NCI-H2081 treated with DMSO at 0.1 percent for 48 hours (cell line): ENCODE measurements at places on chromosomes 5 and 9.

GRCh38 chr5:1226839-1227581 lies 1.8 kb downstream of the SLC6A18 start:
- no peak for DNase-seq

GRCh38 chr5:169037466-169037865 lies 263.5 kb downstream of the SLIT3 start:
- no peak for DNase-seq

DNA sequence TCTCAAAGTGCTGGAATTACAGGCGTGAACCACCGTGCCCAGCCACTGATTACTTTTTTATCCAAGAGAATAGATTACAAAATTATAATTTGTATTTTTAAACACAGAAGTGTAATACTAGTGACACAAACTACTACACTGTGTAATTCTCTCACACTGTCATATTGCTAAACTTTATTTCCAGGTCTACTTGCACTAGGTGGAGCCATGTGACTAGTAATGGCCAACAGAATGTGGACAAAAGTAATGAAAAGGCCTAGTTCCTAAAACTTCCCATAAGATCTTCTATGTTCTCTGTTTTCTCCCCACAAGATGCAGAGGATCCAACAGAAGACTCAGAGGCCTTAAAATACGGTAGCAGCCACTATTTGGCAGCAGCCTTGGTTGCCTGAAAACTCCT lies 27.3 kb downstream of the NADK2 start:
- DNase-seq: no peak

- DNase-seq: no peak
Observed at GRCh38 chr5:14105718-14106410, 37.3 kb upstream of the TRIO start.

- no peak for DNase-seq
Observed at GRCh38 chr5:148003226-148003625, 60.6 kb upstream of the SPINK5 start.

- DNase-seq: no peak
Observed at GRCh38 chr5:1474183-1474839, 29.1 kb upstream of the SLC6A3 start.

DNA sequence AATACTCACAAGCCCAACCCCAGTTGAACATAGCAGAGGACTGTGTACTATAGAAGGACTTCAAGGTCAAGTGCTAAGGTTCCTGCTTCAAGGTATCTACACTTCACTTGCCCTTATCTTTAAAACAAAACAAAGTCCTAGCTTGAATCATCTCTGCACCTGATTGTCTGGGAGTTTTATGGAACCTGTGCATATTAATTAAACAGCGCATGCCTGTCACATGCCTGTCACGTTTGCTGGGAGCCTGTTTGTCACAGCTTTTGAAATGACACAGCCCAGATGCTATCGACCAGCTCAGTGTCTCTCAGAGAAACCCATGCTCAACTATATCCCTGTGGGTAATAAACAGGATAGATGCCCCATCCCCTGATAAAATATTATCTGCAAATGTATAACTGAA lies 476.0 kb downstream of the ZSWIM6 start:
- DNase-seq: no peak

GRCh38 chr5:10528056-10528816 lies 35.6 kb upstream of the ANKRD33B start:
- DNase-seq: no peak

- DNase-seq: no peak
Observed at GRCh38 chr5:102902135-102902448, 147.0 kb downstream of the PAM start.

- no peak for DNase-seq
Observed at GRCh38 chr9:107732781-107733522, 243.4 kb upstream of the KLF4 start.

- no peak for DNase-seq
Observed at GRCh38 chr5:76402886-76403765, at the start of gene IQGAP2. TSS of gene IQGAP2 (plus strand) at chr5:76403285. CDS start at chr5:76403546, 261 bp downstream.

DNA sequence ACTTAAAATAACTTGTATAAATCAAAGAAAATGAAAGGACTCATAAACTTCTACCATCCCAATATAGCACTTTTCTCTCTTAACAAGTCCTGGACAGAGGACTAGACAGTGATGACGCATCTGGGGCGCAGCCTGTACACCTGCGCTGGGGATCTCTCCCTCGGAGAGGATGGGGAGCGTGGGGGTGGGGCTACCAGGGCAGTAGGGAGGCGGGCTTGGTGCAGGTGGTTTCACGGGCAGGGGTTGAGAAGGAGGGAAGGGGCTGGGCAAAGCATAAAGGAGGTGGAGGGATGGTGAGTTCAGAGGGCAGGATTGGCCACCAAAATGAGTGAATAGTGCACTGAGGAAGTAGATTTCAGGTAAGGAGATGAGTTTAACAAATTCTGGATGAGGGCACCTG lies 41.1 kb downstream of the STC2 start:
- no peak for DNase-seq

DNA sequence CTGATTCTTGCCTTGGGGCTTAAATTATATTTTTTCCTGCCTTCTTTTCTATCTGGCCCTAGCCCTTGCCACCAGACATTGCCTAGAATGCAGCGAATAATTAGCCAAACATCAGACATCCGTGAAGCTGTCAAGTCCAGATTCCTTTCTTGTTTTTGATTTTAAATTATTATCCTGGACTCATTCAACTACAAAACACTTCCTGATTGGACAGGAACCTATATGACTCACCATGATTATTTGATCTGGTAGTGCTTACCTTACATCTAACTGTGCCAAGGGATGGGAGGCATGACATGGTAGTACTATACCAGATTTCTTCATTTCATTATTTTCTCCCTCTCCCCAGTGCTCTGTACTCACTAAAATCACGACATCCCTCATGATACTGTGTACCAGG lies 829.6 kb downstream of the TLR4 start:
- DNase-seq: no peak

- DNase-seq: no peak
Observed at GRCh38 chr9:87853876-87854579, 28.6 kb upstream of the SPATA31E1 start.

DNA sequence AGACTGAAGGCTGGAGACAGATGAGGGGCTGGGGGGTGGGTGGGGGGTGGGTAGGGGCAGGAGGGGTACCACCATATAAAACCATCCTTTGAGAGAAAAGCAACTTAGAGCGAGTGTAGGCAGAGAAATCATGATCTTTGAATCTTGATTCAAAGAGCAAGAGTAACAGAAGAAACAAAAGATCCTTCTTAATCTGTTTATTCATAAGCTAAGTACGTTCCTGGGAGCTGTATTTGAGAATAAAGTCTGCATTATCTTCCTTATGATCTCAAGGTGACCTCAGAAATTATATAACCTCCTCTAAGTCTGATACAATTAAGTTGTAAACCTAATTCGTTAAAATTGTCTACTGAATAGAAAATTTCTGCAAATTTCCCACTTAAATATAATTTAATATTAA lies 558.8 kb downstream of the NR2F1-AS1 start:
- DNase-seq: no peak

DNA sequence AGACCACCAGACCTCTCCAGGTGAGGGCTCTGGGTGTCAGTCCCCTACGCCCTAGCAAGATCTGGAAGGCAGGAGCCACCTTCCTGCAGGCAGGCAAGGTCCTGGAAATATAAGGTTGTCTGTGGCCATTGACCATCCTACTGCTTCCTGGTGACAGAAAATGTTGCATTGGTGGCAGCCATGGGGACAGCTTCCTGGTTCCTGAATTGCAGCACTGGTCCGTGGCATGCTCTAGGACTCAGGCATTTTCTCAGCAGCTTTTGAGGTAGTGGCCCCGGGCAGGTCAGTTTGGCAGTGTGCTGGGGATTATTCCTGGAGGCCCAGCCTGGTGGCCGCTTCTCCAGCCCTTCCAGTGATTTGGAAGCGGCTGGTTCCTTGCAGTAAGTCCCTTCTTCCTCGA lies 36.6 kb upstream of the KCNMB1 start:
- no peak for DNase-seq

DNA sequence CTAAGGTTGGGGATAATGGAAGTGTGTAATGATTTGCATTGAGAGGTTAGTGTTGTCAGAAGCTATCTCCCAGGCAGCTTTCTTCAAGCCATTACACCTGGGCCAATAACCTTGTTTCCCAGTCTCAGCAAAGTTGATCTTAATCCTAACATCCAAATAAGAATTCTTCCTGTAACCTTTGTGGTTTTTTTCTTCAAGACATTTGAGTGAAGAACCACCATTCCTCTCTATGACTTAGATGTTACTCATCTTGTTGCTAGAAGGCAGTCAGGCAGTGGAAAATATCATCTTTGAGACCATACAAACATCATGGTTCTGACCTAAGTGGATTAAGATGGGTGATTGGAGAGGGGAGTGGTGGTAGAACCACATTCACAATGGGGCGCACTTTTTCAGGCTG lies 103.5 kb downstream of the NDUFAF2 start:
- DNase-seq: no peak

DNA sequence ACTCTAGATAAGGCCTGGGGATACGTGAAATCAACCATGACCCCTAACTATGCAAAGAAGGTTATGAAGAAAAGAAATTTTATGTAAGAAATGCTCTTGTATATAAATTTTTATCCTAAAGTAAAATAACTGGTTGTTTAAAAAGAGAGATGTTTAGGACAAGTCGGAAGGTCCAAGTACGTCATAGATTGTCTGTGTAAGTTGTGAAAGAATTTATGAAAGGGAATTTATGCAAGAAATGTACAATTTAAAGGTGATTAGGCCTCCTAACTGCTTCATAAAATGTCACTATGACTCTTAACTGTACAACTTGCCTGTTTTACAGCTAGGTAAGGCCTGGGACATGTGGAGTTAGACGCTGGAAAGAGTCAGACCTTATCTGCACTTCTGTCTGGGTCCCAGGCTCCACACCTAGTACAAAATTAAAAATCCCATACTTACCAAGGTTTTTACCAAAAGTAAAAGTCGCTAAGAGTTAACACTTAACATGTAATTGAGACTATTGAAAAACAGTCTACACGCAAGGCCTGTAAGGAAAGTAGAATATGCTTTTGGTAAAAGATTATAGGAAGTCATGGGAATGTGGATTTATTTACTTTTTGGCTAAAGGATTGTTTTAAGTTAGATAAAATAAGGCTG lies 77.4 kb downstream of the KIAA0825 start:
- DNase-seq: no peak

DNA sequence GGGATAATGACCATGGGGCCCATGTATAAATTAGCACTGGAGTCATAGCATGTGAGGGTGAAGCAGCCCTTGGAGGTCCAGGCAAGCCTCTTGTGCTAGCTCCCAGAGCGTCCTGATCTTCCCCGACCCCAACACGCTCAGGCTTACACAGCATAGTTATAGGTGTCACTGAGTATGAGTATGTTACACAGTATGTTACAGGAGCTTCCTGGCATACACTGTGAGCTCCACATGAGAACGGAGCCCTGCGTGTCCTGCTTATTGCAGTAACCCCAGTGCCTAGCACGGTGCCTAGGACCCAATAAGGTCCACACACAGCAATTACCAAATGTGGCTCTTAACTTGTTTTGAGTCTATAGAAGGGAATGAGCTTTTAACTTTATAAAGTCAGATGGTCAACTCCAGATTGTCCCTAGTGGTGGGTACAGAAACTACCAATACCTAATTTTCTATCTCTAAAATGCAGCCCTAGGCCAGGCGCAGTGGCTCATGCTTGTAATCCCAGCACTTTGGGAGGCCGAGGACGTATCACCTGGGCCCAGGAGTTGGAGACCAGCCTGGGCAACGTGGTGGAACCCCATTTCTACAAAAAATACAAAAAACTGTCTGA lies 64.1 kb downstream of the PLAC8L1 start:
- DNase-seq: no peak

DNA sequence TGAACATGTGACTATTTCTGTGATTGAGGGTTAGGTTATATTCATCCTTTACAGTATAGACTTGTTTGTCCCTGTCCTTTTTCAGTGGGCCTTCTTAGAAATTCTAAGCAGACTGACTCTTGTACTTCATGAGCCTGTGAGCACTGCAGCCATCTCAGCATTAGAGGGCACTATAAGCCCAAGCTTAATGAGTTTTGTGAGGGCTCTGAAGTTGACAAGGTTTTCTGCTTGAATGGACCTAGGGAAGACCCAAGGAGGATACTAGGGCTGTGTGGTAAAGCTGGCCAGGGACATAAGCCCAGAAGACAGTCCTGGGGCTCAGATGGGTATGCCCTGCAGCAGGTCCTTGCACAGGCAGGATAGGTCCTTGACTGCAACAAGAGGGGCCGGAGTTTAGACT lies 126.5 kb downstream of the MRPS30 start:
- no peak for DNase-seq

DNA sequence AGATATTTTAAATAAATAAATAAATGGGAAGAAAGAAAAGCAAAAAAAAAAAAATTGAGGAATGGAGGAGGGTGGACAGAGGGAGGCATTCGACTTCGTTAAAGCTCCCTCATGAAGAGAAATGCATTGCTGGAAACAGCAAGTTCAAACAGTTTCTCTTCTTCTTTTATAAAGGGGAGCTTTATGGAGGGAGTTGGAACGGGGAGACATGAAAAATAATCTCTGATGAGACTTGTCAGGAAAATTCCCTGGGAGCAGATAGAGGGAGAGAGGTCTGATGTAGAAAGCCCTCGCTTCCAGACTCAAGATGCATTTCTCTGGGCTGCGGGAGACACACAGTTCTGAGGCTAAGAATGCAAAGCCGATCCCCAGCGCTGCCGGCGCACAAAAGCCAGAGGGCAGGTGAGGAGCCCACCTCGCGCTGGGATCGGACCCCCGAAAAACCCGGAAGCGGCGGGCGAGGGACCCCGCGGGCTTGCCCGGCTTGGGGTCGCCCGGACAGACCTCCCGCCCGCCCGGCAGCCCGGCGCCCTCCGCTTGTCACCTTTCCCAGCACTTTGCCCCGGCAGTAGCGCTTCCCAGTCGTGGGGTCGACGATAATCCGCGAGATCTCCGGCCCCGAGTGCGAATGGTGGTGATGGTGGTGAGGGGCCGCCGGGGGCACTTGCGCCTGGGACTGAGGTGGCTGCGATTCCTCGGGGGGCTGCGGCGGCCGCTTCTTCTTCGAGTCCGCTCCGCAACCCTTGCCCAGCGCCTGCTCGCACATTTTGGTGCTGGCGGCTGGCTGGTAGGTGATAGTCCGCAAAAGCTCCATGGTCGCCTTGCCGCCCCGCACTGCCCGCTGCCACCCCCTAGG lies 512 bp downstream of the PLK2 start:
- no peak for DNase-seq

GRCh38 chr5:137696481-137696880 lies 39.4 kb downstream of the KLHL3 start:
- DNase-seq: no peak

- DNase-seq: no peak
Observed at GRCh38 chr9:129575818-129576217, 45.1 kb downstream of the C9orf50 start.

DNA sequence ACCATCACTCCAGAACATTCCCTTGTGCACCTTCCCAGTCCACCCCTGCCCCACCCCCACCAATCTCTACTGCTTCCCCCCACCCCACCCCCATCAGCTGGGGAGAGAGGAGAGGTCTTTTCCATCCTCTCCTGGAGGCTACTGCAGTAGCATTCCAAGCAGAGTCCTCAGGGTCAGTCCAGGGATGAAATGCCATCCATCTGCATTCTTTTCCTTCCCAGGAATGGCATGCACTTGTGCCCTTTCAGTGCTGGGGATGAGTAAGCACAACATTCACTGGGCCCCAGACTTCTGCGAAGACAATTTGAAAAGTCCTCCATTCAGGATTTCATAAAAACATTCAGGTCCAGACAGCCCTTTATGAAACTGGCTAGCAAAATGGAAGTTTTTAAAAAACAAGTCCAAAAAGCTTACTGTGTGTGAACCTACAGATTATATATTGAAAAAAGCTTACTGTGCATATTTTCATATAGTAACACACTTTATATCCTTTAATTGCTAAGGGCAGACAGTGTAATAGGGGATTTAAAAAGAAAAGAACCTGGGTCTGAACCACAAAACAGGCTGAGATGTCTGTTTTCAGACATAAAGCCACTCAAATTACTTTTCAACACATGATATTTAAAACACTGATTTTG lies 50.0 kb upstream of the GOLPH3 start:
- no peak for DNase-seq

GRCh38 chr5:31427724-31428309 lies 104.1 kb downstream of the DROSHA start:
- DNase-seq: no peak
